SK-MEL-5 (cell line): ENCODE measurements at places on chromosomes 2 and 18. TPM values are rescaled to one million over a fixed set of nuclear protein-coding genes. Genes with fewer than 3 reads are reported as not detected.

Gene XDH
- 0.05 TPM in 1 of 2 replicates, not detected in the other for total RNA-seq

Gene CD28
- total RNA-seq = not detected in 2 replicates

Gene LCT
- not detected in 2 replicates for total RNA-seq

Gene ZSWIM2
- not detected in 2 replicates for total RNA-seq

Gene PAX3
- total RNA-seq = 18.3 and 21.6 TPM in 2 replicates

Gene SPRED2
- 10.4 and 14.6 TPM in 2 replicates for total RNA-seq

Gene COL6A3
- total RNA-seq = 0.05 and 0.11 TPM in 2 replicates

Gene UGT1A10
- total RNA-seq = not detected in 2 replicates

Gene ESPNL
- total RNA-seq = 0.19 and 0.29 TPM in 2 replicates

Gene RRM2
- total RNA-seq = 38.9 and 46.9 TPM in 2 replicates

Gene CSRNP3
- total RNA-seq = 0.32 and 0.45 TPM in 2 replicates

Gene MAL
- not detected in 2 replicates for total RNA-seq

Gene DSG1
- 0.08 TPM in 1 of 2 replicates, not detected in the other for total RNA-seq

Gene MC2R
- not detected in 2 replicates for total RNA-seq

Gene MYL12A
- total RNA-seq = 528 and 560 TPM in 2 replicates

Gene RTTN
- total RNA-seq = 21.7 and 23.3 TPM in 2 replicates

Gene SKA1
- total RNA-seq = 23.8 and 27.0 TPM in 2 replicates

Gene ANKMY1
- total RNA-seq = 5.2 and 9.7 TPM in 2 replicates

Gene OR6B2
- total RNA-seq = not detected in 2 replicates

Gene ITGA4
- total RNA-seq = 3.1 and 3.7 TPM in 2 replicates

Gene DYNAP
- total RNA-seq = not detected in 2 replicates

Gene NAT8
- 2.4 and 2.8 TPM in 2 replicates for total RNA-seq

Gene PJVK
- 0.34 and 0.56 TPM in 2 replicates for total RNA-seq

Gene POTEJ
- not detected in 2 replicates for total RNA-seq

Gene INHA
- 0.18 TPM in 1 of 2 replicates, not detected in the other for total RNA-seq
